ENCODE measurements at places on chromosomes 13 and 19. TPM values are rescaled to one million over a fixed set of nuclear protein-coding genes. Genes with fewer than 3 reads are reported as not detected.

Gene CLEC4M
- not detected for total RNA-seq

DNA sequence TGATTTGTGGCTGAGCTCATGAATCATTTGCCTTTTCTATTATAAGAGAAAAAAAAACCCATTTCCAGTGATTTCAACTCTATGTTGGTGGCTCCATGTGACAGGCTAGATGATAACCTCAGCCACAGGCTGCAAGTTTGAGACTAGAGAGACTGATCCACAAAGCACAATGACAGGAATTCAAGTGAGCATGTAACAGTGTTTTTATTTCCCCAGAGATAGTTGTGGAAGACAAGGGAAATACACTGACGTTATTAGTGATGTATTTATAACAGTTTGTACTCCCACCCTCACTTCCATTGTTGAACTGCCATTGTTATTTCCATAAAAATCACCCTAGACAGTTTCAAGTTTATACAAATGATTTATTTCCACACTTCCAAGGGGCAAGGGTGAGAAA is 27.9 kb upstream of the EDNRB start:
- DNase-seq: no peak

DNA sequence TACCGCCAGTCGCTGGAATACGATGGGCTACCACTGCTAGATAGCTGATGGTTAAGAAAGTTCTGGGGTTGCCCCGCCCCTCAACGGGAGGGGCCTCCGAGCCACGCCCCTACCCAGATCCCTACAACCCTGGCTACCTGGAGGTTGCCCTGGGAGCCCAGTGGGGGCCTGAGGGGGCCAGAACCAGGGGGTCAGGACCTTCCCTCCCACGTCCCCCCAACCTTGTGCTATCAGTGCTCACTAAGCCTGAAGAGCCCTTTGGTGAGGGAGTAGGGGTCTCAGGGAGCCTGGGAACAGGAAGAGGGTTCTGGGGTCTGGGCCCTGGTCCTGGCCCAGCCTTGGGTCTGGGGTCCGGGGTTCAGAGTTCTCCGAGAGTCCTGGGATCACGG is 8.9 kb downstream of the OCEL1 start:
- no peak for DNase-seq

DNA sequence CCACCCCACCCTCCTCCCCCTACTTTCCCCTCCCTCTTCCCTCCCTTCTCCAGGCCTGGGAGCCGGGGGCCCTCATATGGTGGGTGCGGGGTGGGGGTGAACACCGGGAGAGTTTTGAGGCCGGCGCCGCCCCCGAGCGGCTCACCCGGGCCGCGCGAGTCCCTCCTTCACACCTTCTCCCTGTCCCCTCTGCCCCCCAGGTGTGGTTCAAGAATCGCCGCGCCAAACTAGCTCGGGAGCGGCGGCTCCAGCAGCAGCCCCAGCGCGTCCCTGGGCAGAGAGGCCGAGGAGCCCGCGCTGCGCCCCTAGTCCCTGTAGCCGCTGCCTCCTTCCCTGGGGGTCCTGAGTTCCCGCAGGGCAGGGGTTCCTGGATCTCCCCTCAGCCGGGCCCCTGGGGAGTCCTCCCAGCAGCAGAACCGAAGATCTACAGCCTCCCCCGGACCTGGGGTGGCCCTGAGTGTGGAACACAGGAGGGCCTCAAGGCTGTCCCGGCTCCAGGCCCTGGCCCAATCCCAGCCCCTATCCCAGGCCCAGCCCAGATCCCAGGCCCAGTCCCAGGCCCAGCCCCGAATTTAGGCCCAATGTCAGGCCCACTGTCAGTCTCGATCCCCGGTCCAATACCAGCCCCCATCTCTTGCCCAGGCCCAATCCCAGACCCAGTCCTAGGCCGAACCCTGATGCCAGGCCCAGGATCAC is 1.7 kb downstream of the TPRX2 start:
- no peak for DNase-seq

Gene ZNF701
- total RNA-seq: 13.5 TPM

GRCh38 chr13:47337781-47338507 is 441.1 kb upstream of the HTR2A start:
- peak; percentile 38 for DNase-seq
